ENCODE measurements at places on chromosomes 4 and X.
A peak's percentile ranks its signal among the peaks of the same experiment; 100 is the strongest.

GRCh38 chr4:80015407-80016189, 57.4 kb downstream of the ANTXR2 start:
- no peak for DNase-seq

- DNase-seq: peak; percentile 44
These were observed 60.1 kb downstream of the SH2D1A start for GRCh38 chrX:124406294-124407014.

- DNase-seq: no peak
These were observed 4.6 kb downstream of the SUV39H1 start for GRCh38 chrX:48700951-48701653.

DNA sequence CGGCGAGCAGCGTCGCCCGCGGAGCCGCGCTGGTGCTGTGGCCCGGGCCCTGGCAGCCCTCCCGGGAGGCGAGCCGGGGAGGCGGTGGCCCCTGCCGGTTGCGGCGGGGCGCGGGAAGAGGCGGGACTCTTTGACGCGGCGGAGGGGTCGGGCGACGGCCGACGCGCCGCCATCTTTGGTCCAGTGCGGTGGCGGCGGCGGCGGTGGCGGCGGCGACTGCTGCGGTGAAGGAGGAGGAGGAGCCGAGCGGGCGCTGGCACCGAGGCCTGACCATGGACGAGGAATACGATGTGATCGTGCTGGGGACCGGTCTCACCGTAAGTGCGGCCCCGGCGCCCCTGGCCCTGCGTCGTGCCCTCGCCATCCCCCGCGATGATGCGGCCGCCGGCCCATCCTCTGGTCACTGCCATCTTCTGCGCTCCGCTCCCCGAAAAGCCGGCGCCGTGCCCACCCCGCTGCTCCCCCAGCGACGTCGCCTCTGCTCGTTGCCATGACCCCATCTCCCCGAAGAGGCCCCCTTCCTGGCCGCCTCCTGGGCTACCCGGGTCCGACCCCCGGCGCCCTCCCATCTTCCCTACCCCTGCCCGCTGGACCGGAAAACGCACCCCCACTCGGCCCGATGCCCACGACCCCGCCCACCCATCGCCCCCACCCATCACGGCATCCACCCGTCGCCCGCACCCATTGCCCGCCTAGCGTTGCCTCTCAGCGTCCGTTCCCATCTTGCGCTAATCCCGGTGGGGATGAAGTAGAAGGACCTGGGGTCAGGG, at the start of gene GDI1:
Gene GDI1 (plus strand): TSS at position 172 of the 770 bp plus-strand sequence. CDS start 101 bp downstream, at position 273.
- peak; percentile 62 for DNase-seq

GRCh38 chr4:39259571-39260330, 77.4 kb downstream of the WDR19 start:
- DNase-seq: no peak

- no peak for DNase-seq
These were observed 8.2 kb downstream of the FANCB start for GRCh38 chrX:14864631-14865030.

- DNase-seq: no peak
These were observed 484.2 kb upstream of the HS3ST1 start for GRCh38 chr4:11912886-11913285.

GRCh38 chr4:66926687-66927086, 618.6 kb downstream of the CENPC start:
- DNase-seq: no peak

GRCh38 chrX:121216641-121217374, 169.4 kb downstream of the GLUD2 start:
- DNase-seq: no peak

GRCh38 chr4:130648570-130648969, 1552.6 kb downstream of the C4orf33 start:
- no peak for DNase-seq

DNA sequence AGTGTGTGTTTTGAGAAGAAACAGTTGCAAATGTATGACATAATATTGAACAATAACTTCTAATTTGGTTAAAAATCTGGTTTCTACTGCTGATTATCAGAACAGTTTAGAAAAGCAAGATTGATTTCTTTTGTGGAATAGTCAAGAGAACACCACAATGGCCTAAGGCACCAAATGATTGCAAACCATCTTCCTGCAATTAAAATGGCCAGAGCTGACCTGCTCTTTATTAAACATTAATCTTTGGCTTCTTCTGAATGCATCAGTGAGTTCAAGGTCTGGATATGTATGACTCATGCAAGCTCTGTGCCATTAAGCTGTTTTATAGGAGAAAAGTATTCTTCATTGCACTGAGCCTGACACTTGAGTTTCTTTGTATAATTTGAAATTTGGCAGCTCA, 107.8 kb upstream of the PDHA2 start:
- no peak for DNase-seq

Measured in stimulated activated CD4-positive, alpha-beta T cell treated with anti-CD3 and anti-CD28 coated beads, Interleukin-4, amount 100 ng/mL, for 1 hour (primary cell).